ENCODE measurements at places on chromosomes 13 and 19.

GRCh38 chr13:23847497-23847896, 41.7 kb downstream of the MIPEP start:
- no peak for DNase-seq

GRCh38 chr13:113856716-113857065, 7.2 kb downstream of the GAS6 start:
- DNase-seq, result no peak

DNA sequence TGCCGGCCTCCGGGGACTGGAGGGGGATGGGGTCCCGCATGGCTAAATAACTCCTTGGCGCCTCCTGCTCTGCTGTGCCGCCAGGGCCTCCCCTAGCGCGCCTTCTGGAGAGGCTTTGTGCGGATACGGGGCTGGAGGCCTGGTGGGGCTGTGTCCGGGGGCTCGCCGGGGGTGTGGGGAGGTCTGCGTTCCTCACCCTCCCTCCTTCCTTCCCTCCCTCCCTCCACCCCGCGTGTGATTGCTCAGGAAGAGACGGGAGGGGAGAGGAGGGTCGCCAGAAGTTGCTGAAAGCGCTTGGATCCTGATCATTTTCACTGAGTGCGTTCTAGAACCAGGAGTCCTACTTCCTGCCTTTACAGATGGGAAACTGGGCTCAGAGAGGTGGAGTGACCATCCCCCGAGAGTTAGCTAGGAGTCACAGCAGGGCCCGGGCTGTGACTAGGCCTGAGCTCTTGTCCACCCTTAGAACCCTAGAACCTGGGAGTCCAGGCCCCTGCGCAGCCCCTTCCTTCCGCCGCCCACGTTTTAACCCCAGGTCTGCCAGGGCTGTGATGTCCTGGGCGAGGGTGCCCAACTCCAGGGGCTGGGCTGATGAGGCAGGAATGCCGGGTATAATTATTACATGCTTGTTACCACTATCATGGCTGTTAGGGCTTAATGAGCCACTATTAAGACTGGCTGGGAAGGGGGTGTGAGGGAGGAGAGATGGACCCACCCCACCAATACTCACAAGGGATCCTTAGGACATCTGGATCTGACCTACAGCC, 782 bp upstream of the JUND start:
- peak; percentile 78 for DNase-seq

DNA sequence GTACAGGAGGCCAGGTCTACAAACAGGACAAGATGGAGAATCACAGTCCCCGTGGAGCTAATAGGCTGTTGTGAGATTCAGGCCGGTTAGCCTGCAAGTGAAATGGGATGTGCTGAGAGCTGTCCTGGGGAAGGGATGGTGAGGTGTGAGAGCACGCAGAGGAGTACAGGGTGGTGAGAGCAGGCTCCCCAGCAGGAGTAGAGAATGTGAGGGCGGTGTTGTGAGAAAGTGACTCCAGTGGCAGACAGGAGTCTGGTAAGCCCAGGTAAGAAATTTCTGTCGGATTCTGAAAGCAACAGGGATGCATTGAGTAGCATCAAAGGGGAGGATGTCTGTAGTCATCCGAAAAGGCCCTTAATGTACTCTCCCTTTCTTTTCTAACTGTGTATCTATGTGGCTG, 50.7 kb upstream of the GPR183 start:
- no peak for DNase-seq

- DNase-seq, result no peak
These were observed 36.2 kb downstream of the ERCC5 start for GRCh38 chr13:102881819-102882686.

All from esophagus squamous epithelium (tissue), 5 donors.